ENCODE measurements at places on chromosomes 4 and X.

- no peak for DNase-seq
These were observed 31.8 kb downstream of the PDGFC start for GRCh38 chr4:156939801-156940200.

DNA sequence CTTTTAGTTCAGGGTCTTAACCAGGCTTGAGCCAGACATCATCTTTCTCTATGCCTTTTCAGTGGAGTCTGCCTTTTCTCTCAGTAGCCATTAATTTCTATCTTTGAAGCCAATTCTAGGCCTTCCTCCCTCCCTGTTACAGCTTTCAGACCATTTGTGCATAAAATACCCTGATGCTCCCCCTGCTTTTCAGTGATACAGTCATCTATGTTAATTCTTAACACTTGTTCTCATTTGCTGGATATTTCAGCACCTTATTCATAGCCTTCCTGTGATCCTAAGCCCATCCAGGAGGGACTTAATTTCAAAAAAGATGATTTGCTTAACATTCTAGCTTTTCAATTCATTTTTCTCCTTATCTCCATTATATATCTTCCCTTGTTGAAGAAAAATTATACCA is 42.3 kb downstream of the ANXA10 start:
- no peak for DNase-seq

DNA sequence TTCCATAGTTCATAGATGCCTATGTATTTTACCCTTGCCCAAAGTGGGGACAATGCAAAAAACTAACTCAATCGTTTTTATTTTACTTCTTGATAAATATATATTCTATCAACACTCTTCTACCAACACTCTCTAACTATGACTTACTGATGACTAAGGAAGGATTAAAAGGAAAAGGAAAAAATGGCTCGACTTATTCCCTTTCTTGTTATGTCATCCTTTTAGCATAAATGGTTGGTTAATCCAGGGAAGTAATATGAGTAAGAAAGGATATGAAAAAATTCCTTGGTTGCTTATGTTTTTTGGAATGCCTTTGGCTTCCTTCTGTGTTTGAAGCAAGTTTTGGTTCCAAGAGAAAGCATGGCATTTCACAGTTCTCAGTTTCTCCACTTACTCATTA is 1087.1 kb downstream of the C4orf33 start:
- no peak for DNase-seq

DNA sequence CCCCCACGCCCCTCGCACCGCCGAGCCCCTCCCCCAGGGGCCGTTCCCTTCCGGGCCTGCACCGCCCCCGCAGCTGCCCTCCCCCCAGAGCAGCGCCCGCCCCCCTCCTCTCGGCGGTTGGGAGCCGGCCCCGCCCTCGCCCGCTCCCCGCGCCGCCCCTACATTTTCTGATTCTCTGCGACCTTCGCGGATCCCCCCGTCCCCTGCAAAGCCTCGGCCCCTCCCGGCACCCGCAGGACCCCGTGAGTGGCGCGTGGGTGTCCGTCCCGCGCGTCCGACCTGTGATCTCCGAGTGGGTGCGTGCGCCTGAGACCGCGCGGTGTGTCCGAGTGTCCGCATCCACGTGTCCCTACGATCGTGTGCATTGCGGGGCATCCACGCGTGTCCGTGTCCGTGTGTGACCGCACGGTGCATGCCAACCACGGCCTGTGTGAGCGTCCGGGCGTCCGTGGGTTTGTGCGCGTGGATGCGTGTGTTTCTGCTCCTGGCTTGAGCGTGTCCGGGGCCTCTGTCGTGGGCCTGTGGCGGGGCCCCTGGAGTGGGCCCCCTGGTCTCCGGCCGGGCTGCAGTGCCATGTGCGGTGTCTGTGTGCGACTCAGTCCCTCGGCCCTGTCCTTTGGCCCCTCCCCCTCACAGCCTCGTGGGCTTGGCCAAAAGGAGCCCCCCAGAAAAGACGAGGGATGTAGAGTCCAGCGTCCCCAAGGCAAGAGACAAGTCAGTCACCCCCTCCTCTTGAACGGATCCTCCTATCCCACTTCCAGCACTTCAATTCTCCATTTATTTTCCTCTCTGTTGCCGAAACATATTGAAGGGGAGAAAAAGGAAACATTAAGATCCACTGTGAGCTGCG is 8.8 kb upstream of the NKX1-1 start:
- DNase-seq: no peak

- no peak for DNase-seq
These were observed 18.9 kb downstream of the HELQ start for GRCh38 chr4:83436680-83437079.

DNA sequence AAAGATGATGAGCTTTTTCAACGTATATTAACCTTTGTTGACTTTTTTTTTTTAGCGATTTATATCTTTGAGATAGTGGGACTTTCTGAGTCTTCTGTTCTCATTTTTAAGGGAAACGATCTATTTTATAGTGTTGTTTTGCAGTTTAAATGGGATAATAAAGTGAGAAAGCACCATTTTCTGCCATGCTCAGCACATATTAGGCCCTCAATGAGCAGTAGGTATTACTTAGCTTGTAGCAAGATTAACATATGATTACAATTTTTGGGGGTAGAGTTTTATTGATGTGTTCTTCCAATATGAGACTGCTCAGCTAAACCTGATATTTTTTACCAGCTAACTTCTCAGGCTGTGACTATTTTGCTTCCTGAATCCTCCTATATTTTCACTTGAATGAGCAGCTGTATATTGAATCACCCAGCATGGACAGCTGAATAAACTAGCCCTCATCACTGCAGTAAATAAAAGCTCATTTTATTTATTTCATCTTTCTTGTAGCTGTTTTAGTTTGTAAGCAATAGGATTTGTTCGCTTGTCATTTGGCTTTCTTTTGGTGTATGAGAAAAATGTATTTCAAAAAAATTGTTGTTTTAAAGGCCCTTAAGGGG is 43.7 kb downstream of the UGT8 start:
- DNase-seq: no peak

DNA sequence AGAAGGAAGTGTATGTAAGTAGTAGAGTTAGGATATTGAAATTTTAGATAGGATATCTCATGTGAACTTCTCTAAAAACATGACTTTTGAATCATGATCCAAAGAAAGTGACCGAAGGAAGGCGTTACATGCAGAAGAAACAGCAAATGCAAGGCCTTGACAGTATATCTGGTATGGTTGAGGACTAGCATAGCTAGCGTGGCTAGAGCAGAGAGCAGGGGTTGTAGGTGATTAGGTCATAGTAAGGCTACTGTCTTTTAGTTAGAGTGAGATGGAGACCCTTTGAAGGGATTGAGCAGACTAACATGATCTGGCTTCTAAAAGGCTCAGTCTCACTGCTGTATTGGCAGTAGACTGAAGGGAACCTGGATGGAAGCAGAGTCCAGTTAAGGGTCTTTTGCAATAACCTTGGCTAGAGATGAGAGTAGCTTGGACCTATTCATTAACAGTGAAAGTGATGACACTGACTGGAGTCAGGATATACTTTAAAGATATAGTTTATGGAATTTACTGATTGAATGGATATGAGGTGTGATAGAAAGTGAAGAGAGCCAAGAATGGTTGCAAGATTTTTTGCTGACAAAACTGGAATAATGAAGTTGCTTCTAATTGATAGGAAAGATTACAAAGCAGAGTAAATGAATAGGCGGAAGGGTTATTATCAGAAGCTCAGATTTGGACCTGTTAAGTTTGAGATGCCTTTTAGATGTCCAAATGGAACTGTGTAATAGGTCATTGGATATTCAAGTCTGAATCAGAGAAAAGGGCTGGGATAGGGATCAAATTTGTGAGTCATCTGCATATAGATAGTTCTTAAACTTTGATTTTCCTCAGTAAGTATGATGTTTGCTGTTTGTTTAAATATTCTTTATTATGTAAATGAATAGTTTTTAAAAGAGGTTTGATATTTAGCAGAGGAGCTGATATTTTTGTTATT is 59.8 kb downstream of the MRPL1 start:
- no peak for DNase-seq

DNA sequence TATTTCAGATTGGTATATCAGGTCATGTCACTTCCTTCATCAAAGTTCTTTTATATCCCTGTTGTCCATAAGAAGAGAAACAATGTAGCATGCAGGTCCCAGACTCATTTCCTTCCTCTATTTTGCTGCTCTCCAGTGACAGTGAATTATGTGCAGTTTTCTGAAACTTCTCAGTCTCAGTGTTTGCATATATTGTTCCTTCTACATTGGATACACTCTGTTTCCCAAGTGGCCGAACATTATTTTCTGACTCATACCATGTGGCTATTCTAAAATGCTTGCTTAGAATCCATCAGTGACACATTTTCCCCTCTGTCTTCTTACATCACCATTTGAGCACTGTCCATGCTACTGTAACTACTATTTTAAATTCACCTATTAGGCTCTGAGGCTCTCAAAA is 305.7 kb downstream of the PDHA2 start:
- no peak for DNase-seq

DNA sequence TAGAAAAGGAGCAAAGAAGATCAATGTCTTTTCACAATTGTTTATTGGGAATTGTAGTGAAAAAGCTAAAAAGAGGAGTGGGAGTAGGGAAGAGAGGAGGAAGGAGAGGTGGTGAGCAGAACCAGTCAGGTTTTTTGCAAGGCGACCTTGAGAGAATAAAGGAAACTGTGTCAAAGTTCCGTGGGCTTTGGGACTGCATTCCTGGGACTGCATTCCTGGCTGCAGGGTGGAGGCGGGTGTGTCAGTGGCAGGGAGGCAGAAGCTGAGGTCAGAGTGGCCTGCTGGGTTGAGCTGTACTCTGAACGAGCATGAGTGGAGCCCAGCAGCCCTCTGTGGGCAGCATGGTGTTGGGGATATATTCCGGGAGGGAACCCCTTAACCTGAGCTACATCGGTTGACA is 66.8 kb upstream of the UCP1 start:
- no peak for DNase-seq

- no peak for DNase-seq
These were observed 835 bp upstream of the NFKB1 start for GRCh38 chr4:102500352-102500695.

DNA sequence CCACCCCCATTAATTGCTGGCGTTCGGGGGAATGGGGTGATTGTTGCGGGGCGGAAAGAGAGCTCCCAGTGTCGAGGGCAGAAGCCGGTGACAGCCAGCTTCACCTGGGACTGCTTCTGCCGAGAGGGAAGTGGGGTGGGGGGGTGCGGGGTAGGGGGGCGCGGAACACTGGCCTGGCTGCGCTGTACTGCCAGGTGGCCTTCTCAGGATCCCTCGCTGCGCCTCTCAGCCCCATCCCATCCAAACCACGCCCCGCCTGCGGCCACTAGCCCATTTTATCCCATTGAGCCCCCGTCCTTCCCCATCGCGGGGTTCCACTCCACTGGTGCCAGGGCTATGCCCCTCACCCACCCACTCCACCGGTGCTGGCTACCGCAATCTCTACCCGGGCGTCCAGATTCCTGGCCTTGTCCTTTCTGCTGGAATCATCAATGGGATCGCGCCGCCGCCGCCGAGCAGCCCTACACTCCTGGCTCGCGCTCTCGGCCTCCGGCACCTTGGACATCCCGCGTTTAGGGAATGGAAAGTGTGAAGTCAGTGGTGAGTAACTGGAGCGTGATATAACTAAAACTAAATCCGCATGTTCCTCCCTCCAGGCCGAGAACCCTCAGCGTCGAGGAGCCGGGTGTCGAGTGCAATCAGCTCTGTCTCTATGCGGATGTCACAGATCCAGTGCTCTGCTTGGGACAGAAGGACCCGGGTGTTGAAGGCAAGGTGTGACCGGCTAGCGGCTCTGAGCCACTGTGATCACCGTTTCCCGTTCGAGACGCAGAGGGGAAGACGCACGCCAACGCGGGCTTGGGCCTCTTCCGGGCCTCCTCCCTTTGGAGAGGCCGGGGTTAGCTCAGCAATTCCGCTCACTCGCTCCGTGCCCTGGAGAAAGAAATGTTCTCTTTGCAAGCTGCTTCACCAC is 20.5 kb downstream of the NKX3-2 start:
- no peak for DNase-seq

- no peak for DNase-seq
These were observed 45.7 kb upstream of the DHRSX start for GRCh38 chrX:2546496-2546895.

GRCh38 chr4:1752284-1753041 is 31.1 kb downstream of the TACC3 start:
- DNase-seq: no peak

- no peak for DNase-seq
These were observed 5.4 kb upstream of the SH3BP2 start for GRCh38 chr4:2787230-2788100.

GRCh38 chr4:120065974-120066516 is 603 bp downstream of the MAD2L1 start:
- DNase-seq: no peak

GRCh38 chr4:139241086-139241783 is 38.8 kb downstream of the MGARP start:
- no peak for DNase-seq

DNA sequence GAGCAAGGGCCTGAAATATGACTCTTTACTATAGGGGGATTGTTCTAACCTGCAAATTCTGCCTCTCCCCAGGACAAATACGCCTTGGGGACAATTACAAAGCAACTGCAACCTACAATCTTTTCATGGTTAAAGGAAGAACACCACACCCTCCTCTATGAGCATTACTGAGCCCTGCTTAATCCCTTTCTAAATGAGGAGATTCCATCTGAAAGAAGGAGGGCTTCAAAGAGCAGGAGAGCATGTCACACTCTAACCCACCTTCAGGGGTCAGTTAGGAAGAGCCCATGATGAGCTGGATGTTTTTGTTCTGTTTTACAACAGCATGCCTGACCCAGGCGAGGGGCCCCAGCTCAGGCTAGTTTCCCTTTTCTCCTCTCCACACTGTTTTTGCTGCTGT is 134.0 kb upstream of the ANXA3 start:
- no peak for DNase-seq

GRCh38 chrX:125288343-125288742 is 31.3 kb upstream of the TEX13C start:
- DNase-seq: no peak

DNA sequence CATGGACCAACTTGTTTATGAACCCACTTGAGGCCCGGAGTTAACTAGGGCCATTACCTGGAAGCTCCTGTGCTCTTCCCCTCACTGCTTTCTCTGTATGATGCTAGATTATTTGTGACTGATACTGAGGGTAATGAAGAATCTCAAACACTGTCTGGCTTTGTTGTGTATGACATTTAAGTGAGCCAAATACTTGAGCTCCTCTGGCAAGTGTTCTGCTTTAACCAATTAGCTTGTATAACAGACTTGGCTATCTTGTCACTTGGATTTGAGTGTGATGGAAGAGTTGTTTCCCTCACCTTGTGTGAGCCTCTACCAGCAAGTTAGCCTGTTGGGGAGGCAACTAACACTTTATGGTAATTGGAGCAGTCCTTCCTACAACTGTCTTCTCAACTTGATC is 42.7 kb downstream of the CCNG2 start:
- no peak for DNase-seq

GRCh38 chrX:23482561-23482960 is 147.9 kb downstream of the PTCHD1 start:
- DNase-seq: no peak

GRCh38 chrX:13658602-13659001 is 5.7 kb downstream of the TCEANC start:
- no peak for DNase-seq

All from activated CD4-positive, CD25-positive, alpha-beta regulatory T cell treated with anti-CD3 and anti-CD28 coated beads, Interleukin-2, amount 50 U/mL, for 16 hours (primary cell).